GM04504 (cell line): ENCODE measurements at places on chromosomes 3 and 15.

DNA sequence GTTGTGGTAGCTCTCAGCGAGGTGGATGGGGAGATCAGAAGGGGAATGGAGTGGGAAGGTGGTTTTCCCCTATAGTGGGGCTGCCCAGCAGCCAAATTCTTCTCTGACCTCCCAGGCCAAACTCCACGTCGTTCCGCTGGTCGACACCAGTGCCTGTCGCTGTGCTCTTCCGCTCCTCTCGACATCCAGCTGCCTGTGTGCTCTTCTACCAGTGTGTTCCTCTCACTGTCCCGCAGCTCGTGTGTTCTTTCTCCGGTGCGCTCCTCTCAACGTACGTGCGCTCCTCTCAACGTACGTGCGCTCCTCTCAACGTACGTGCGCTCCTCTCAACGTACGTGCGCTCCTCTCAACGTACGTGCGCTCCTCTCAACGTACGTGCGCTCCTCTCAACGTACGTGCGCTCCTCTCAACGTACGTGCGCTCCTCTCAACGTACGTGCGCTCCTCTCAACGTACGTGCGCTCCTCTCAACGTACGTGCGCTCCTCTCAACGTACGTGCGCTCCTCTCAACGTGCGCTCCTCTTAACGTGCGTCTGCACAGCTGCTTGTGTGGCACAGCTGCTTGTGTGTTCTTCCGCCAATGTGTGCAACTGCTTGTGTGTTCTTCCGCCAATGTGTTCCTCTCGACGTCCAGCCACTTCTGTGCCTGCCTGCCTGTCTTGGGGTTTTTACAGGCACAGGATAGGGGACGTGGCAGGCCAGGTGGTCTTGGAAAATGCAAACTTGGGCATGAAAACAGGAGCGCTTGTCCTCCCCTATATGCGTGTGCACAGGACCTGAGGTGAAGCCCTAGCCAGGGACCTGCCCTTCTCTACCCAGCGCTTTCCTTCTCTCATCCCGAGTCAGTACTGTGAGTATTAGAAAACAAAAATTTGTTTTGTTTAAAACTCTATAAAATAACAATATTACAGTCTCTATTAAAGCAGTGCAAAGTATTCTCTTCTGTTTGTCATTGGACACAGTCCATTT is 991.1 kb downstream of the GBE1 start:
- no peak for DNase-seq

GRCh38 chr3:171986757-171987518 is 52.4 kb upstream of the FNDC3B start:
- no peak for DNase-seq

GRCh38 chr3:186624598-186624997 is 11.7 kb downstream of the AHSG start:
- DNase-seq: no peak

- DNase-seq: no peak
Measured at GRCh38 chr3:139480585-139480984, 4.3 kb upstream of the RBP2 start.
